Activated T-helper 17 cell treated with anti-CD3 and anti-CD28 coated beads, Interleukin-2, amount 50 U/mL, for 72 hours (primary cell): ENCODE measurements at places on chromosomes 1 and 21. TPM values are rescaled to one million over a fixed set of nuclear protein-coding genes. Genes with fewer than 3 reads are reported as not detected.
A peak's percentile ranks its signal among the peaks of the same experiment; 100 is the strongest.

- peaks cover 17% of the 10 kb centered on the region for H3K4me1 ChIP-seq
- H3K27me3 ChIP-seq: no peaks in the 10 kb centered on the region
- peak; percentile 61 for ATAC-seq
- H3K36me3 ChIP-seq: peaks cover 34% of the 10 kb centered on the region
- peak overlapping the region; percentile 77 for H3K4me3 ChIP-seq
These were observed 779 bp upstream of the DEGS1 start for GRCh38 chr1:224182057-224182865.

DNA sequence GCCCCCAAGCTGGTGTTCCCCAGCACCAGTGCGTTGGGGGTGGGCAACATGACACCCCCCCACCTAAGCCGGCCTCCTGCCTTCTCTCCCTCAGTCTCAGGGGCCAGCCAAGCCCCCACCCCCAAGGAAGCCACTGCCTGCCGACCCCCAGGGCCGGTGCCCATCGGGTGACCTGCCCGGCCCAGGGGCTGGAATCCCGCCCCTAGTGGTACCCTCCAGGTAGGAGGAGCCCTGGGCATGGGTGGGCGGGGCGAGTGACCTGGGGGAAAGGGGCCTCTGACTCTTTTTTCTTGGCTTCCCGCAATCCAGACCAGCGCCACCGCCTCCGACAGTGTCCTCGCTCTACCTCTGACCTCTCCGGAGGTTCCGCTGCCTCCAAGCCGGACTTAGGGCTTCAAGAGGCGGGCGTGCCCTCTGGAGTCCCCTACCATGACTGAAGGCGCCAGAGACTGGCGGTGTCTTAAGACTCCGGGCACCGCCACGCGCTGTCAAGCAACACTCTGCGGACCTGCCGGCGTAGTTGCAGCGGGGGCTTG lies 1.3 kb upstream of the EFNA4 start:
- H3K27me3 ChIP-seq: no peaks in the 10 kb centered on the region
- H3K27ac ChIP-seq: no peak overlapping the region
- ATAC-seq: no peak
- H3K4me1 ChIP-seq: peaks cover 17% of the 10 kb centered on the region
- H3K36me3 ChIP-seq: peaks cover 28% of the 10 kb centered on the region
- peak overlapping the region; percentile 82 for H3K4me3 ChIP-seq

- no peak overlapping the region for H3K27ac ChIP-seq
- H3K4me3 ChIP-seq: no peak overlapping the region
- ATAC-seq: no peak
- peaks cover 20% of the 10 kb centered on the region for H3K27me3 ChIP-seq
These were observed 28.3 kb upstream of the VASH2 start for GRCh38 chr1:212922016-212922415.

DNA sequence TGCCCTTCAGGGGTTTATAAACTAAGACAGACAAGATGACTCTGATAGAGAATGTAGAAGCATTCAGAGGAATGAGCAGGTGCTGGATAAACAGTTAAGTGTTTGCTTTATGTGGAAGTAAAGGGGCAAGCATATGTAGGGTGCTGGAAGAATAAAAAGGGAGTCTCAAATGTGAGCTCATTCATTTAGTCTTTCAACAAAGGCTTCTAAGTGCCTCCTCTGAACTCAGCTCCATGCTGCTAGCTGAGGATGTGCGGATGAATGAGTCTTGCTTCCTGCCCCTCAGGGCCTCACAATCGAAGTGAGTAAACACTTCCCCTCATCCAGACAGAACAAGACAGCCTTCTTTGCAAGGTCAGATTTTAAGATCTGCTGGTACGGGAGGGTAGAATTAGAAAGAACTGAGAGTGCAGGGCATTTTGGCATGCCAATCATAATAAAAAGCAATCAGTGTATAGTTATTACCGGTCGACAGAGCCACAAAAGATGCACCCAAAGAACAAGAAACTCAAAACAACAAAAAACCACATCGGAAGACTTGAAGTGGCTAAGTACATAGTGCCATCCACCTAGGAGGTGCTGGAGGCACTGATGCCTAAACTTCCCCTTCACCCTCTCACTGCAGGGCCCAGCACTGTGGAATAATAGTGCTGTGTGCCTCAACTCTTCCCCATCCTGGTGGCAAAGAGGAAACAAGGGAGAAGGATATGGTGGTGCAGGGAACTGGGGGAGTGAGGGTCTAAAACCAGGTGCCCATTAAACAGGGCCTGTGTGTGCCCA lies 69.8 kb downstream of the TNR start:
- H3K4me3 ChIP-seq: no peak overlapping the region
- no peak for ATAC-seq
- peaks cover 11% of the 10 kb centered on the region for H3K27me3 ChIP-seq
- no peaks in the 10 kb centered on the region for H3K4me1 ChIP-seq
- H3K36me3 ChIP-seq: no peaks in the 10 kb centered on the region

Gene IL19
- not detected for total RNA-seq

- no peak overlapping the region for H3K27ac ChIP-seq
- H3K4me1 ChIP-seq: peaks cover 6% of the 10 kb centered on the region
- no peak overlapping the region for H3K4me3 ChIP-seq
- ATAC-seq: no peak
These were observed 1.7 kb downstream of the PERM1 start for GRCh38 chr1:980137-980571.

DNA sequence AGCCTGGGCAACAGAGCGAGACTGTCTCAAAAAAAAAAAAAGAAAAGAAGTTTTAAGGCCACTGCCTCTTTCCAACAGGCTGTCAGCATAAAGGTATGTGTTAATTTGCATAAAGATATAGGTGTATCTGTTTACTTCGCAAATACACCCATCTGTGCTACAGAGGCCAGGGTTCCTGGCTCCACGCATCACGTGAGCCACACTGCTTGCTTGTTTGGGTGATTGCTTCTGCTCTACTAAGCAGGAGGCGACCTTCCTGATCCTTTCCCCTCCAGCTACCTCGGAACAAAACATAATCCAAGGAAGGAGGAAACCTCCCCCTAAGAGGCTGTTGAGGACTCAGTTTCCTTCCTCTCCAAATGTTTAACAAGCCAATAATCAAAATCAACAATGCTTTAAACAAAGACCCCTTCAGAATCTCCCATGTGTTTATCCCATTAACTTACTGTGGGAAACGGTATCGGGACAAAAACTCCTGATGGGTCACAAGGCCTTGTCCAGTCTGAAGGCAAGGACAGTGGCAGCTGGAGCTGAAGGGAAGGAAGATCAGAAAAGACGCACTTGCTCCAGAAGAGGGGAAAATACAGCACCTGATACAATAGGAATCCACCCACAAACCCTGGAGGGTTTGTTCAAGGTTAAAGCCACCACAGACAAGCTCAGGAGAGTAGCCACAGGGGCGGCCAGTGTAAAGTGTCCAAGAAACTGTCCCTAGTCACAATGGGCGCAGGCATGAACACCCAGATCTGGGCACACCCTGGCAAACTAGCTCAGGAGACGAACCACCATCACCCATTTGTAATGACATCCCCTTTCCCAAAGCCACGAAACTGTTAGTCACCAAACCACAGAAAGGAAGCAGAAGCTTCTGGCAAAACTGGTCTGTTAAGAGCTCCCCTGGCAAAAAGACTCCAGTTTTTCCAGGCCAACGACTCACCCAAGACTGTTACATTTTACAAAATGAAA lies 17.2 kb downstream of the CTNNBIP1 start:
- no peak for ATAC-seq
- peaks cover 6% of the 10 kb centered on the region for H3K4me1 ChIP-seq
- no peak overlapping the region for H3K4me3 ChIP-seq
- H3K27me3 ChIP-seq: no peaks in the 10 kb centered on the region
- peak overlapping the region; percentile 47 for H3K27ac ChIP-seq
- no peaks in the 10 kb centered on the region for H3K36me3 ChIP-seq

Gene RO60
- total RNA-seq: 65.9 TPM

GRCh38 chr1:204176049-204176448 lies 9.9 kb upstream of the REN start:
- no peaks in the 10 kb centered on the region for H3K4me1 ChIP-seq
- H3K27me3 ChIP-seq: peaks cover 5% of the 10 kb centered on the region
- no peak overlapping the region for H3K4me3 ChIP-seq
- H3K27ac ChIP-seq: no peak overlapping the region

Gene FCRL6
- not detected for total RNA-seq

GRCh38 chr1:55048453-55049270 lies 9.3 kb downstream of the PCSK9 start:
- no peak overlapping the region for H3K4me3 ChIP-seq
- no peak overlapping the region for H3K27ac ChIP-seq
- H3K4me1 ChIP-seq: no peaks in the 10 kb centered on the region
- no peaks in the 10 kb centered on the region for H3K36me3 ChIP-seq
- no peak for ATAC-seq

- peaks cover 1% of the 10 kb centered on the region for H3K4me1 ChIP-seq
- H3K36me3 ChIP-seq: peaks cover 98% of the 10 kb centered on the region
- H3K27ac ChIP-seq: no peak overlapping the region
- ATAC-seq: no peak
- no peak overlapping the region for H3K4me3 ChIP-seq
These were observed 10.6 kb downstream of the URB1 start for GRCh38 chr21:32382108-32382644.

- no peaks in the 10 kb centered on the region for H3K36me3 ChIP-seq
- H3K4me1 ChIP-seq: peaks cover 7% of the 10 kb centered on the region
- H3K4me3 ChIP-seq: no peak overlapping the region
- H3K27ac ChIP-seq: no peak overlapping the region
- ATAC-seq: no peak
- H3K27me3 ChIP-seq: peaks cover 26% of the 10 kb centered on the region
These were observed 4.9 kb downstream of the ASAP3 start for GRCh38 chr1:23478896-23479665.

GRCh38 chr21:15604413-15604812 lies 125.4 kb upstream of the USP25 start:
- no peak overlapping the region for H3K27ac ChIP-seq
- H3K27me3 ChIP-seq: peaks cover 3% of the 10 kb centered on the region
- no peak overlapping the region for H3K4me3 ChIP-seq
- no peak for ATAC-seq

GRCh38 chr1:88035578-88035977 lies 648.5 kb upstream of the PKN2 start:
- H3K27me3 ChIP-seq: peaks cover 9% of the 10 kb centered on the region
- no peak overlapping the region for H3K4me3 ChIP-seq
- no peak for ATAC-seq
- no peak overlapping the region for H3K27ac ChIP-seq

Gene AUNIP
- total RNA-seq: 3.7 TPM

Gene DNAJC28
- 0.79 TPM for total RNA-seq

DNA sequence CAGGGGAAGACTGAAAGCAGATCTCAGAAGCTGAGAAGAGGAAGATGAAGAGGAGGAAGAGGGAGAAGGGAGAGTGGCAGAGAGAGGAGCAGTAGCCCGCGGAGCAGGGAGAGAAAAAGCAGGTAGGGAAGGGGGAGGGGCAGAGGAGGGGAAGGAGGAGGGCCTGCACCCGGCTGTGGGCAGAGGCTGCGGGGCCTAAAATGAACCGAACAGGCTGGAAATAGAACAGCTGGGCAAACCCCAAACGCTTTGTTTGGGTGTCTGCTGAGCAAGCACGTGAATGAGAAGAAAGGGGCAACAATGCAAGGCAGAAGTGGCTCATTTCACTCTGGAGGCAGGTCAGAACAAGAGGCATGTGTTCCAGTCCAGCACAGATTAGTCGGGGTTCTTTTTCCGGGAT lies 33.5 kb downstream of the KCNC4 start:
- ATAC-seq: peak; percentile 26
- H3K4me3 ChIP-seq: no peak overlapping the region
- H3K27ac ChIP-seq: peak overlapping the region; percentile 31
- peaks cover 8% of the 10 kb centered on the region for H3K36me3 ChIP-seq

Gene SAMD11
- total RNA-seq: not detected

DNA sequence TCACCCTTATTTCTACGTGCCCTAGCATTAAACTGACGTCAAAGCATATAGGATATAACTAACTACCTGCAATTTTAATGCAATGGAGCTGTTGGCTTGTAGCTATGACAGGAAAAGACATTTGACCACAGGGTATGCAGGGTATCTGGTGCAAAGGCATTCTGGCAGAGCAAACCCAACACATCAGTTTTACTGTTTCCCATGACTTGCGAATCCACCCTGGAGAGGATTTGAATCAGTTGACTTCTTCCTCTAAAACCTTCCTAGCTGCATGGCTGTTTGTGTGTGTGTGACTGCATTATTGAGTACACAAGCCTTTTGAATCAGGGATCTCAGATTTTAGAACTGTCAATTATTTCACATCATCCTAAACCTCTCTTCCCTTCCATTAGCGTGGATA lies 41.7 kb upstream of the SYT14 start:
- H3K27ac ChIP-seq: no peak overlapping the region
- no peak overlapping the region for H3K4me3 ChIP-seq
- no peaks in the 10 kb centered on the region for H3K4me1 ChIP-seq
- no peaks in the 10 kb centered on the region for H3K36me3 ChIP-seq

DNA sequence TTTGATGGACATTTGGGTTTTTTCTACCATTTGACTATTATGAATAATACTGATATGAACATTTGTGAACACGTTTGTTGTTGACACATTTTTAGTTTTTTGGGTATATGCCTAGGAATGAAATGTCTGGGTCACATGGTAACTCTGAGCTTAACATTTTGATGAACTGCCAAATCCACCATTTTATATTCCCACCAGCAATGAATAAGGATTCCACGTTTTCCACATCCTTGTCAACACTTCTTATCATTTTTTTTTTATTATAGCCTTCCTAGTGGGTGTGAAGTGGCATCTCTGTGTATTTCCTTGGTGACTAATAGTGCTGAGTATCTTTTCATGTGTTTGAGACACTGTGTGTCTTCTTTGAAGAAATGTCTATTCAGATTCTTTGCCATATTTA lies 67.6 kb downstream of the RASAL2 start:
- no peak for ATAC-seq
- no peak overlapping the region for H3K4me3 ChIP-seq
- no peaks in the 10 kb centered on the region for H3K36me3 ChIP-seq
- H3K27ac ChIP-seq: no peak overlapping the region

DNA sequence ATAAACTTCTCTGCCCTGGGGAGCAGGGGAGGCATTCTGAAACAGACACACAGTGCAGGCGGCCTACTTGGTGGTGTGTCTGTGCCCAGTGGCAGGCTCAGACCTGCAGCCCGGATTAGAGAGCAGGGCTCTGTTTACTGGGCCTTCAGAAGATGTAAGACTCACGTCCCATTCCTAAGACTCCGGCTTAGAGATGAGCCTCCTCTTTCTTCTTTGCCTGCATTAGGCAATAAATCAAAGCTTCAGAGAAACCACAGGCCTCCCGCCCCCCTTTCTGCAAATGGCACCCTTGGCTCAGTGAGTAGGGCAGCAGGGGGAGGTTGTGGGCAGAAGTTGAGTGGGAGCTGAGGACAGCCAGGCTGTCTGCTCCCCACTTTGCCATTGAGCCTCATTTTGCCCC lies 35.8 kb downstream of the LGR6 start:
- H3K4me1 ChIP-seq: peaks cover 7% of the 10 kb centered on the region
- H3K27me3 ChIP-seq: no peaks in the 10 kb centered on the region
- no peak overlapping the region for H3K4me3 ChIP-seq
- no peak for ATAC-seq

Gene IVL
- not detected for total RNA-seq

Gene BROX
- total RNA-seq: 51.7 TPM

DNA sequence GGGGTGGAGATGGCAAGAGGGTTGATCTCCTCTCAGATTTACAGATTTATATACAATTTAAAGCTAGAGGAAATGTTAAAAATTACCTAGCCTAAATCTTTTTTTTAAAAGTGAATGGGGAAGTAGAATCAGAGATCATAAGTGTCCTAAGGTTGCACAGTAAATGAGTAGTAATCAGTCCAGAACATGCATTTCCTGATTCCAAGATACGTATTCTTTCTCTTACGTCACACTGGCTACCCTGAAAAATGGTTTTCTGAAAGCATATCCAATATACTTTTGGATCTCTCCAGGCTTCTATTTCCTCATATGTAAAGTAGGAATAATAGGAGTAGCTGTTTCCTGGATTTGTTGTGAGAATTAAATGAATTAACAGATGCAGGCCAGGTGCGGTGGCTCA lies 11.7 kb downstream of the GADD45A start:
- no peak overlapping the region for H3K4me3 ChIP-seq
- no peaks in the 10 kb centered on the region for H3K36me3 ChIP-seq
- ATAC-seq: no peak
- H3K27ac ChIP-seq: no peak overlapping the region
- H3K27me3 ChIP-seq: no peaks in the 10 kb centered on the region

Gene BTBD8
- total RNA-seq: 1.4 TPM

Gene USH2A
- total RNA-seq: not detected
